ENCODE measurements at places on chromosomes 12 and 14.

GRCh38 chr12:11584221-11584855 lies 65.1 kb upstream of the ETV6 start:
- DNase-seq = no peak

DNA sequence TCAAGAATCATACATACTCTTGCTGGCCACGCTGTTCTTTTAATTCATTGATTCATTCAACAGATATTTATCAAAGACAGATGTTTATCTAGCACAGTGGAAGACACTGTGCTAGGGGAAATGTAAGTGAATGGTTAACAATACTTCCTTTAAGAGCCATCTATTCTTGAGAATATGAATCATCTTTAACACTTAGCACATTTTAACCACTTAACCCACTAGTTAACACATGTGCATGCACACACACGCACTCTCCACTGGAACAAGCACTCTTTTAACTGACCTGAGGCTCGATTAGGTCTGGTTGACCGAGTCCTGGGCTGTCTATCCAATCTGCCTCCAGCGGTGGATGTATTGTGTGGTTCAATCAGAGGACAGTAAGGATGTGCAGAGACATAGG lies 34.6 kb downstream of the LMNTD1 start:
- DNase-seq = no peak

- no peak for DNase-seq
These were observed 88.5 kb downstream of the ADGRD1 start for GRCh38 chr12:131041968-131042833.

GRCh38 chr12:57229634-57230380 lies at the start of gene SHMT2:
TSS of gene SHMT2 (plus strand) at chr12:57229711. CDS start at chr12:57229779, 68 bp downstream.
- DNase-seq = no peak

GRCh38 chr12:102833687-102834441 lies 83.2 kb downstream of the PAH start:
- DNase-seq = no peak

DNA sequence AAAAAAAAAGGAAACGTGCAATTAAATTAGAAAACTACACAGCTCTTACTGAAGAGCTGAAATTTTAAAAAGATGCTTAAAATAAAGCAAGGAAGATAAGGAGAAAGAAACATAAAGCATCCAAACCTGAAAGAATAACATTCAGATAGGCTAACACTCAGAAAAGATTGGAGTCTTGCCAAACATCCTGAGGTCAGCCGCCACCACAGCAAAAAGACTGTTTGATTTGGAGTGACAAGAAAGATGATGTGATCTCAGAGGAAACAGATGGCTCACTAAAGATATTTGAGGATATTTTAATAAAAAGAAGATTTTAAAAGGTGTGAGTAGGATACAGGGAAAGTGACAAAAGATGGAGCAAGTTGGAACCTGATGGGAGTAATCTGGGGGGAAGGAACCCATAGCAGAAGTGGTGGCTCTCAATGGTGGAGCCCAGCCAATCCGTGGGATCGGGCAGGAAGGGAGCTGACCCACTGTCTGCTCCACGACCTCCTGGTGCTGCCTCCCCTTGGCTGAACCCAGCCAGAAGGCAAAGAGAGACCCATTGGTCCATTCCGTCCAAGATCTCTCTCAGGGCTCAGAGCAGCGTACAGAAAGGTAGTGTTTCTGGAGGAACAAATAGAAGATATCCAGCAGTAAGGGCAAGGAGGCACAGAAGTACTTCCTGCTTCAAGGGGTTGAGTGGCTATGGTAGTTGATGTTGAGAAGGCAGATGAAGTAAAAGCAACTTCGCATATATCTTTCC lies 469.6 kb downstream of the RGS6 start:
- DNase-seq = no peak

DNA sequence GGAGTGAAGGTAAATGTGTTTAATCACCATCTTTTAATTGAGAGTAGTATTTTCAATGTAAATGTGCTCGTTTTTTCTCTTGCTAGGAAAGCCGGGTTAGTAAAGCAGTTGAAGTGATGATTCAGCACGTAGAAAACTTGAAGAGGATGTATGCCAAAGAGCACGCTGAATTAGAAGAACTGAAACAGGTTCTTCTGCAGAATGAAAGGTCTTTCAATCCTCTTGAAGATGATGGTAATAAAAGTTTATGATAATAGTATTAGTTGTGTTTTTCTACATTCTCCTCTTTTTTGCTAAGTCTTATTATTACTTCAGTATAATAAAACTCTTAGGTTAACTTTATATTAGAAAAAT lies 93.9 kb downstream of the DNAI7 start:
- no peak for DNase-seq

- DNase-seq = no peak
These were observed 699.9 kb downstream of the C12orf50 start for GRCh38 chr12:87329076-87329863.

- no peak for DNase-seq
These were observed 58.6 kb downstream of the FOXN4 start for GRCh38 chr12:109250523-109250922.

DNA sequence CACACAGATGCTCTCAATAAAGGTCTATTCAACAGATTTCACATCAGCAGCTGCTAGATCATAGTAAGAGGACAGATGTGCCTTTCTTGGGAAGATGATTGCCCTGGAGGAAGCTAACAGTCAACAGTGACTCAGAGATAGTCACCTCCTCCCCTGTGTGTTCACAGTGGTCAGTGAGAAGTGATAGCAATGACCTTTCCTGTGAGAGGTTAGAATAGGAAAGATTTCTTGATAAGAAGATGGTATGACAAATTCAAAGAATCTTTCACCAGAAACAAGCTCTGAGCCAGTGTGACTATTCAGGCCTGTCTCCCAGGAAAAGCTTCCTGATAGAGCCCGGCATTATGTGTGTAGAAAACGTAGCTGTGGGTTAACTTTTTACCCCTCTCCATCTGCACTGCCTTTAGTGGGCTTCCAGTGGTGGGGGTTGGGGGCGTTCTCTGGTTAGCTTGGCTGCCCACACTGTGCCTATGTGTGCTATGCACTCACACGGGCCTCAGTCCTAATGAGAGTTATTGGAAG lies 66.4 kb upstream of the ARHGAP5 start:
- no peak for DNase-seq

GRCh38 chr14:64987438-64987767 lies 708 bp downstream of the FNTB start:
- no peak for DNase-seq

- DNase-seq = no peak
These were observed 1.0 kb upstream of the CAMKK2 start for GRCh38 chr12:121297435-121297991.

DNA sequence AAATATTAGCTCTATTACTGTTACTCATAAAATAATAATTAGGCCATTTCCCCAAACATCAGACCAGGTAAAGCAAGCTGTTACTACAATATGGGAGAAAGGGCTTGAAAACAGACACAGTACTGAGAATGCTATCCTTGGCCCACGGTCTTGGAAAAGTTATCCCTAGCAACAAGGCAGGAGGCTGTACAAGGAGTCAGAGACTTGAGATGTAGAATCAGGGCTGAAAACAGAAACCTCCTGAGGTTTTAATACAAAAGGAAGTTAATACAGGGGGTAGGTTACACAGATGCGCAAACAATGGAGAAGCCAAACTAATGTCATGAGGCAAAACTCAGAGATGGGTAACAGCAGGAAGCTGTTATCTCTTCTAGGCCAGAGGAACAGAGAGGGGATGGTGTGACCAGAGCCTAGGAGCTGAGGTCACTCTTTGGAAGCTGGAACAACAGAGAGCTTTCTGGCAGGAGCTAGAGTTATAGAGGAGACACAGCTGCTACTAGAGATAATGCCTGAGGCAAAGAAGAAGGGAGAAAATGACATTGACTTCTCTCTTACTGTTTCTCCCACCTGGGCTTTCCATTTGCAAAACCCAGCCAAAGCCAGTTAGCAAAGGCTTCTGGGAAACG lies 248.8 kb downstream of the SUDS3 start:
- no peak for DNase-seq

- DNase-seq = no peak
These were observed 76.5 kb downstream of the TGFB3 start for GRCh38 chr14:75905147-75905904.

DNA sequence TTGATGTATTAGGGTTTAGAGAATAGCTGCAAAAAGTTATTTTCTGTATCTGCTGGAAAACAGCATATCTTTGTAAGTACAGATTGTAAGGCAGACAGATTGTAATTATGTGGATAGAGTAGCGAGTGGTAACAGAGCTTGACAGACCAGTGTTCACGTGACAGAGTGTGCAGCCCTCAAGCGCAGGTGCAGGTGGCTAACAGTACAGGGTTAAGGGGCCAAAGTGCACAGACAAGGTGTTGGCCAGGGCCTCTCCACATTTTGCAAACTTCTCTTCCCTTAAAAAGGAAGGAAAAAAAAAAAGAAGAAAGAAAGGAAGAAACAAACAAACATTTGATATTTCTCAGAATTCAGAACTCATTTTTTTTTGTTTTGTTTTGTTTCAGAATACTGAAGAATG lies 25.2 kb upstream of the KLHL42 start:
- DNase-seq = no peak

DNA sequence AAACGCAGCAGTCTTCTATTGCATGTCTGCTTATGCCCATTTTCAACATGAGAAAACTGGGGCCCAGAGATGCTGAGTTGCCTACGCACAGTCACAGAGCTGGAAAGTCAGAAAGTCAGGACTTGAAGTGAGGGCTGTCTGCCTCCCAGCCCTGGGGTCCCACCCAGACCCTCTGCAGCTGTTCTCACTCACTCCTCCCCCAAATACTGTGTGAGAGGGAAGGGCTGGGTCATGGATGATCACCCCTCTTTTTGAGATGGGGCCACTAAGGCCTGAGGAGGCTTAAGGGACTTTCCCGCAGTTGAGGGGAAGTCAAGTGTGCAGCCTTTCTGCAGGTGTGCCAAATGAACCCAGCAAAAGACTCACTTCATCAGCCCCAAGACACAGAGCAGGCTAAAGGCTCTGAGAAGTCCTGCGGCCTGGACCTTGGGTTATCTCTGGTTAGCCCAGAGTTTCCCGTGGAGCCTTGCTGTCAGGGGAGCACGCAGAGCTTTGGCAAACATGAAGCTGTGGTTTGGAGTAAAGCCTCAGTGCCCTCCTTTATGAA lies 18.7 kb downstream of the DTX1 start:
- DNase-seq = no peak

- peak; percentile 21 for DNase-seq
These were observed 32.0 kb downstream of the PTPN11 start for GRCh38 chr12:112450725-112451124.

DNA sequence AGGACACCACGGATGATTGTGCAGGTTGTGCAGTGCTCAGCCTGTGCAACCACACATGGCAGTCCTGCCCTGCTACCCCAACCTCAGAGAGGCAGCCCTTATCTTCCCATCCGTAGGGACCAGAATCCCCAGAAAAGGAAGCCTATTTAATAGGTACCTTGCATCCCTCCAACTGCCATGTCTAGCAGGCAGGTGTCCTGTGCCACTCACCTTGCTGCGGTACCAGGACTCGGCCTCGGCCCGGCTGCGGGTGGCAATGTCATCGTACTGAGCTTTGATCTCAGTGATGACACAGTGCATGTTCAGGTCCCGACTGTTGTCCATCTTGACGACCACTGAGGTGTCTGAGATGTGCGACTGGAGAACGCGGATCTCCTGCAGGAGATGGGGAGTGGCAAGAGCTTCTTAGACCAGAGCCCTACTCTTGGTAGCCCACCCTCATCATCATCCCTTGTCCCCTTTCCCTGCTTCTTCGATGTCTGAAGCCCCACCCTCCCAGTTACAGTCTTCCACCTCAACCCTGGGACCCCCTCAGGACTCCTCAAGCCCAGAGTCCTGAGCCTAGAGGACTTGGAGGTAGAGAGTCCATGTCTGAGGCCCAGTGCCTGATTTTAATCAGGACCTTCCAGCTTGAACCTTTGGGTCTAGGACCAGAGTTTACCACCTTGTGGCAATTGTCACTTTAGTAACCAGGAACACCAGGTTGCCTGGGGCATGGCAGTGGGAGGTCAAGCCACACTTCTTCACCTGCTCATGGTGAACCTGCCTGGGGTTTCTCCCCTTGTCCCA lies 20.5 kb downstream of the KRT7 start:
- no peak for DNase-seq

GRCh38 chr12:91111366-91112325 lies at the start of gene LUM:
TSS of gene LUM (minus strand) at chr12:91111494. CDS start at chr12:91108979, 2,515 bp downstream.
- DNase-seq = no peak

Data from cerebellar nuclear complex (tissue), 1 donor.